GM10248 (cell line): ENCODE measurements at places on chromosomes 6 and 20.

DNA sequence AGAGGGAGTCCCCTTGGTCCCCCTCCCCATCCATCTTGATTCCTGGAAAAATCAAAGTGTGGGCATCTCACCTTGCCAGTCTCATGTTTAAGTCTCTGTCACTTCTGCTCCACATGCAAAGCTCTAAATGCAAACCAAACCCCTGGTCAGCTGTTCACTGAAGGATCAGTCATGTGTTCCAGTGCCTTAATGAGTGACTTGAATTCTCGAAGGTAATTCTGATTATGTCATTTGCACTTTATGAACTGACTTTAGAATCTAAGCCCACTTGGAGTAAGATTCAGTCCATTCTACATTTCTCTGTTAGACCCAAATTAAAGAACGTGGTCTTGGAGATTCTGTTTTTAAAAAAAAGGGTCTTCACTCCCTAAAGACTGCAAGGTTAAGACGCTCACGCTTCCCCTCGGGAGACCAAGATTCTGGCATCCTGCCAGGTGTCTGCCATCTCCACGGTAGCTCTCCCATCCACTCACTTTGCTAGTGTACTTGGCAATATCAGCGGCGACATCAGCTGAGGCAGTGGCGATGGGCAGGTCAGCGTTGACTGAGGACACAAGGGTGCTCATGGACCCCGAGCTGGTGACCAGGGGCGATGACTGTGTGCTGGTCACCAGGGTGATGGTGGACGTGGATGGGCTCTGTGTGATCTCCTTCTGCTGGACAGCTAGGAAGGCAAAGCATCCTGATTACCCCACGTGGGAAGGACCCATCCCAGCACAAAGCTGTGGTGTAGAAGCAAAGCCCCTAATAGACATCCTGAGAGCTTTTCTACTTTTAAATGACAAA is 120.5 kb downstream of the ZMYND8 start:
- DNase-seq: no peak

GRCh38 chr6:111724505-111724904 is 118.8 kb upstream of the TRAF3IP2 start:
- DNase-seq: peak; percentile 62

- DNase-seq: no peak
These were observed 212.6 kb upstream of the PCSK2 start for GRCh38 chr20:17014217-17014616.

DNA sequence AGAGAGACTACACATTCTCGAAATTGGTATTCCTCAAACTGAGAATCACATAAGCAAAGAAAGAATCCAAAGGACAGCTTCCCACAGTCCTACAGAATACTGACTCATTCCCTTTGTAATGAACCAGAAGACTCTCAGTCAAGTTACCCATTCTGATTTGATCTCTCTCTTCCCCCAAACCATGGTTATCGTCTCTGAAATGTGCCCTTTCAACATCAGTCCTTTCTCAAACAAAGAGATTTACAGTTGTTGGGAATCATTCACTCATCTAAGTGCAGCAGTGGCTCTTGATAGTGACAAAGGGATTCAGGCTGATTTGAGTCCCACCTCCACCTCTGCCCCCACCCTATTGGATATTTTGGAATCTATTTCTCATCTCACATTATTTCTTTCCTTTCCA is 15.0 kb upstream of the RSPO3 start:
- DNase-seq: no peak

GRCh38 chr20:31823360-31824124 is 4.4 kb downstream of the MYLK2 start:
- DNase-seq: no peak

- no peak for DNase-seq
These were observed 5.5 kb downstream of the LSM14B start for GRCh38 chr20:62127799-62128198.

DNA sequence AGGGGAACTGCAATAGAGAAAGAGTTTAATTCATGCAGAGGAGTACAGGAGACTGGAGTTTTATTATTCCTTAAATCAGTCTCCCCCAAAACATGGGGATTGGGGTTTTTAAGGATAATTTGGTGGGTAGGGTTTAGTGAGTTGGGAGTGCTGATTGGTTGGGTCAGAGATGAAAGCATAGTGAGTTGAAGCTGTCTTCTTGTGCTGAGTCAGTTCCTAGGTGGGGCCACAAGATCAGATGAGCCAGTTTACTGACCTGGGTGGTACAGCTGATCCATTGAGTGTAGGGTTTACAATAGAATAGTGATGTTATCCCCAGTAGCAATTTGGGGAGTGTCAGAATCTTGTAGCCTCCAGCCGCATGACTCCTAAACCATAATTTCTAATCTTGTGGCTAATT is 29.1 kb downstream of the GPX6 start:
- no peak for DNase-seq

- no peak for DNase-seq
These were observed 23.1 kb upstream of the HMGN3 start for GRCh38 chr6:79257381-79258205.
